IPS-NIHi11 (cell line): ENCODE measurements at places on chromosomes 4 and X.

GRCh38 chr4:180099957-180100356 lies 2143.2 kb upstream of the TENM3 start:
- DNase-seq: no peak

DNA sequence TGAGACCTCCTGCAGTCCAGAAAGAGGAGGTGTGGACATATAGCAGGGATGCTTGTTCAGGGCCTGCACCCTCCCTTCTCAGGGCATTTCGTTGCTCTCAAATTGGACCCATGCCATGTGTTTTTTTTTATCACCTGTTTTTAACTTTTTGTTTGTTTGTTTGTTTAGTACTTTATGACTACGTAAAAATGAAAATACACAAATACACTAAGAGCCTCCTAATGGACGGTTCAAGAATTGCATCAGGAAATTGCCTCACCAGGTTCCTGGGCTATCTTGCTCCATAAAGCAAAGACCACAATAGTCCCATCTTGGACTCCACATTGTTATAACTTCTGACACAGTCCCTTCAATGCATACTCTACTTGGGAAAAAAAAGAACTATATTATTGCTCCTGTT lies 1685.9 kb upstream of the TENM3 start:
- peak; percentile 25 for DNase-seq

DNA sequence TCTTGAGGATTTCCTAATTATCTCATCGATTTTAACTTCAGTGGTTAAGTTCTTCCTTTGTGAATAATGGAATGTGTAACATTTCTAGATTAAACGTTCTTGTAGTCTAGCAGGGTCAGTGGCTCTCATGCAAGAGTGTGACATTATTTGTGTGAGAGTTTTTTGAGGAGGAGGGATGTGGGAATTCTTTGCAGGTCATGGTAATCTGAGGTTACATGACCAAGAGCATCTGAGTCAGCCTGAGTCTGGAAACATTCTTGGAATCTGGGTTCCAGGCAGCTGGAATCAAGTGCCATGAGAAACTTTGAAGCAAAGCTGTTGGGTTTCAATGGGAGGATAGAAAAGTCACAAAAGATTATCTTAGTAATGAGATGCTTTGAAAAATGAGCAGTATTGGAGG lies 49.5 kb downstream of the GK start:
- DNase-seq: no peak

GRCh38 chr4:109690690-109691410 lies 12.4 kb downstream of the CASP6 start:
- DNase-seq: no peak

GRCh38 chr4:152153476-152154270 lies 382.2 kb downstream of the FBXW7 start:
- DNase-seq: no peak

GRCh38 chr4:8872402-8873291 lies 1.0 kb upstream of the HMX1 start:
- DNase-seq: no peak

DNA sequence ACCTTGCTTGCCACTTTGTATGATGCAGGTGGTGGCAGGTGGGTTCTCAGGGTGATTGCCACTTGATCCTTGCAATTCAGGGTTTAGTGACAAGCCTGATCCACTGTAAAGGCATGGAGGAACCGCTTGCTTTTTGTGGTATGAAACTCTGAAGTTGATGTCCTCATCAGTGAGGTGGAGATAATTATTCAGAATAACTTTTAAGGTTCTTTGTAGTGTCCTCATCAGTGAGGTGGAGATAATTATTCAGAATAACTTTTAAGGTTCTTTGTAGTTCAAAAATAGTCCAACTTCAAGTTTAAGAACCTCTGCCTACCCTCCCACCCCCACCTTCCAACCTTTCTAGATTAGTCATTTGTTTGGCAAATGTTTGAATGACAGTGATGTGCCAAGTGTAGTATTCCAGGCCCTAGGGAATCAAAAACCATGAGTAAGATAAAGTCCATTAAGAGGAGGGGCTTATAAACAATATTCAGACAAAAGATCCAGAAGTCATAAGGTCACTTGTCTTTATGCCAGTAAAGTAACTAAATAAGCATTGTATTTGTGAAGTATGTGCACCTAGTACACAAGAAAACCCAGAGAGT lies 51.2 kb downstream of the DCUN1D4 start:
- DNase-seq: no peak

DNA sequence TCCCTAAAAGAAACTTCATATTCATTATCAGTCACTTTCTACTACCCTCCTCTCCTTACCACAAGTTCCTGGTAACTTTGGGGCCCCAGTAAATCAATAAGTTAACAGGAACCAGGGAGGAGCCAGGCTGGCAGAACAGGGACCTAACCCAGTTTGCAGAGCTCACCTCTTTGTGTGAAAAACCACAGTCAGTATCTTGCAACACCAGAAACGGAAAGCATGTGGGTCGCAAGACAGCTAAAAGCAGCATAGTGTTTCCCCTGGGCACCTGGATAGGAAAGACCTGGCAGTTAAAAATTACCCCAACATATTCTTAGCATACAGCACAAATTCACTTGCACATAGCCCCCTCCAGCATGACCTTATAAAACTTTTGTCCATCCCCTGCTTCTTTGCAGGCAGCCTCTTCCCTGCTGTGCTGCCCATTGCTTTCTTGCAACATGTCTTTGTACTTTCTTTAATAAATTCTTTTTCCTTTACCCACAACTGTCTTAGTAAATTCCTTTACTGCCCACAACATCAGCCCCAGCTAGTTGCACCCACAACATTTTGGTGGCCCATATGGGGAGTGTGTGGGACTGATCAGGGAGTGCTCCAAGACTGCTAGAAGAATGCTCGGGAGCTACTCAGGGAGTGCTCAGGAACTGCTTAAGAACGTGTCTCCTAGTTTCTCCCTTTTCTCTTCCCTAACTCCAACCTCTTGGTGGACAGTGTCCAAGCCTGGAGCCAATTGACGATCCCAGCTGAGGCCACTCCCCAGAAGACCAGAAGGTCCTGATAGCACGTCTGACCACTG lies 83.4 kb downstream of the MSN start:
- no peak for DNase-seq

DNA sequence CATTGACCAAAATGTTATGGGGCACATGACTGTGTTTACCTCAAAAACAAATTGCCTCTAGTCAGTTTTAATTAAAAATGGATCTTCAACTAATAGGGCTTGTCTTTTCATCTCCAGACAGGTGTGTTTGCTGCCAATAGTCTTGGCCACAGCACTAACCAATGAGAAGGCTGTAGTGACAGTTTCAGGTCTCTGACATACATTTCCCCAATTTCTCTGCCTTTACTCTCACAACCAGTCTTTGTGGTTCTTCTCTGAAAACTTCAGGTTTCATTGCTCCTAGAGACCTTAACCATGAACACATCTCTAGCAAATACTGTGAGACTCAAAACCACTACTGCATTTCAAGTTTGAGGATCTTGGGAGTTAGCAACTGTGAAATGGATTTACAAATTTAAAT lies 3.5 kb upstream of the EDNRA start:
- no peak for DNase-seq

DNA sequence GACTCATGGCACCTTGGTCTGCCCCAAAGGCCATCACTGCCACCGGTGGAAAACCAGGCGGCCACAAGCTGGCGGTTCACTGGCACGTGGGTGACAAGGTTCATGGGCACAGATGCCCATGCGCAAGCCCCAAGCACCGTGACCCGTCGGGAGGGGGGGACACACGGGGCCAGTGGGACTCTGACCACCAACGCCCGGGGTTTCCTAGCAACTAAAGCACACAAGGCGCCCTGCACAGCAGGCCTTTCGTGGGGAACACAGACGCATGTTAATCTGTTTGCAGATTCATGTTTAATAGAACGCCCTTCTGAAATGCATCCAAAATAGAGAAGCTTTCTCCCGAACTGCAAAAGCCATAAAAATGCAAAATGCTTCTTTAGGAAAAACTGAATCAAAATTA lies 43.9 kb downstream of the FAM53A start:
- no peak for DNase-seq

GRCh38 chrX:30643313-30643821 lies 9.9 kb upstream of the GK start:
- no peak for DNase-seq

DNA sequence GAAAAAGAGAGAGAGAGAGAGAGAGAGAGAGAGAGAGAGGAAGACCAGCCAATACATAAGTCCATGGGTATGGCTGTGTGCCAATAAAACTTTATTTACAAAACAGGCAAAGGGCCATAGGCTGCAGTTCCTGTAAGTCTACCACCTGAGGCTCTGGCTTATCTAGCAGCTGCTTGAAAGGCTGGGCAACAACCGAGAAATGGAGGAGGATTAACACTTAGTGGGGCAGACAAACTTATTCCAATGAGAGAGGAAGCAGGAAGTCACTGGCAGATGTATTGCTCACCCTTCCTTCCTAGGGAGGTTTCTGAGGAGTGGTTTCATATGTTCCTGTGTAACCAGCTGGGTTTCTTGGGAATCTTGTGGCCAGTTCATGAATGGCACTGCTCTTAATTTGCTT lies 4.7 kb upstream of the GPR143 start:
- no peak for DNase-seq

DNA sequence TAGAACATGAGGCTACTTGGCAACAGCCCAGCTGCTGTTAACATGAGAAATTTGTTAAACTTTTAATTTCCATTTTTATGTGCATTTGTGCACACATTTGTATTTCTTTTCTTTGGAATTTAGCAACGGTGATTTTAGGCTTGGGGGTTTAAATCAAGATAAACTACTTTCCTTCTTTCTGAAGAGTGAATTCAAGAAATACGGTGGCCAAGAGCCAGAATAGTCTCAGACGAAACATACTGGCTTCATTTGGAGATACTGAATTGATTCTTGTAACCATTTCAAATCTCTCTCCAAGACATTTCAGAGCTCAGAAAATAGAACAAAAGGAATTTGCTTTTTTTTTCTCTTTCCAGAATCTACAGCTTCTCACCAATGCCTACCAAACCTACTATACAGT lies 134.1 kb upstream of the SCML1 start:
- DNase-seq: no peak

DNA sequence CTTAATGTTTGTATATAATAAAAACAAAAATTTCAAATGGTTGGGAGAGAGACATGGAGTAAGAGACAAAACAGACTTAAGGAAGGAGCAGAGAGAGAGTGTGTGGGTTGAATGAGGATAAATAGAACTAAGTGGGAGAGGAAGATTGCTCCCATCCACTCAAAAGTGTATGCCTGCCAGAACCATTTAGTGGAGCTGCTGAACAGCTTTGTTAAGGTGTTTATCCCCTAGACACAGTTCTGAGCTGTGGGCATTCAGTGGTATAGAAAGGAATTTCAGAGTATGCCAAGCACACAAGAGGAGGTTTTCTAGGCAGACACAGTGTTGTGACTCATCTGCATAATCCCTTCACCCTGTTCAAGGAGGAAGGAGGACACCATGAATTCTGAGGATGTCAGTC lies 508.6 kb upstream of the EPHA5 start:
- peak; percentile 10 for DNase-seq

DNA sequence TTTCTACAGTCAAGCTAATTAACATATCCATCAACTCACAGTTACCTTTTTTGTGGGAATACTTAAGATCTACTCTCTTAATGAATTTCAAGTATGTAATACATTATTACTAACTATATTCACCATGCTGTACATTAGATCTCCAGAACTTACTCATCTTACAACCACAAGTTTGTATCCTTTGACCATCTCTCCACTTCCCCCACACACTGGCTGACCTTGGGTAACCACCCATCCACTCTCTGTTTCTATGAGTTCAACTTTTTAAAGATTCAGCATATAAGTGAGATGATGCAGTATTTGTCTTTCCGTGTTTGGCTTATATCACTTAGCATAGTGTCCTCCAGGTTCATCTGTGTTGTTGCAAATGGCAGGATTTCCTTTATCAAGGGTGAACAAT lies 30.5 kb upstream of the MAGED1 start:
- DNase-seq: no peak

DNA sequence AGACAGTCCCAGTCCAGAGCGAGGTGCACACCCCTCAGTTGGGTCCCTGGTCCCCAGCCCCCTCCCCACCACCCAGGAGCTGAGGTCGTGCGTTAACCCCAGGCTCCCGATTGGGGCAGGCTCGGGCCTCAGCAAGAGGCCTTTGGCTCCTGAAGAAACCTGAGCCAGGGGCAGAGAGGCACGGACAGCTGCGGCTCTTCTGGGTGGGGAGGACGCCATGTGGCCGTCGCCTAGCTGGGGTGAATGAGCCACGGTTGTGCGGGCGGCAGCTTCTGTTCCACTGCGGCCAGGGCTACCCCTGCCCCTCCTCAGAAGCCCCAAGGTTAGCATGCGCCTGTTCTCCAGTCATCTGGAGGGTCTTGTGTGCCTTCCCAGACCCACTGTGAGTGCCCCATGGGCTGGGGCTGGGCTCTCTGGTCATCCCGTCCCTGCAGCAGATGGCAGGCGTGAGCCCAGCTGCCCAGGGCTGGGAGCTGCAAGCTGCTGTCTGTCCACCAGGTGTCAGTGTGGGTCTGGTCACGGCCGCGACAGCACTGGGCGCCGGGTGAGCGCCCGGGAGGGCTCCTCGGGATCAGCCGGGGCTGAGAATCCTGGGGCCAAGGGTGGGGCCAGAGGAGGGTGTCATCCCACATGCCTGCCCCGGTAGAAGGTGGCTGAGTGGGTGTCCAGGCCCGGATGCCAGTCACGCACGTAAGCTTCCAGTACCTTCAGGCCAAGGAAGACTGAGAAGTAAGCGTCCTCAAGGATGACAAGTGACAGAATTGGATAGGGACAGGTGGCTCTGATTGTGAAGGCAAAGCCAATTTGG lies 21.9 kb downstream of the ATP2B3 start:
- DNase-seq: peak; percentile 83

DNA sequence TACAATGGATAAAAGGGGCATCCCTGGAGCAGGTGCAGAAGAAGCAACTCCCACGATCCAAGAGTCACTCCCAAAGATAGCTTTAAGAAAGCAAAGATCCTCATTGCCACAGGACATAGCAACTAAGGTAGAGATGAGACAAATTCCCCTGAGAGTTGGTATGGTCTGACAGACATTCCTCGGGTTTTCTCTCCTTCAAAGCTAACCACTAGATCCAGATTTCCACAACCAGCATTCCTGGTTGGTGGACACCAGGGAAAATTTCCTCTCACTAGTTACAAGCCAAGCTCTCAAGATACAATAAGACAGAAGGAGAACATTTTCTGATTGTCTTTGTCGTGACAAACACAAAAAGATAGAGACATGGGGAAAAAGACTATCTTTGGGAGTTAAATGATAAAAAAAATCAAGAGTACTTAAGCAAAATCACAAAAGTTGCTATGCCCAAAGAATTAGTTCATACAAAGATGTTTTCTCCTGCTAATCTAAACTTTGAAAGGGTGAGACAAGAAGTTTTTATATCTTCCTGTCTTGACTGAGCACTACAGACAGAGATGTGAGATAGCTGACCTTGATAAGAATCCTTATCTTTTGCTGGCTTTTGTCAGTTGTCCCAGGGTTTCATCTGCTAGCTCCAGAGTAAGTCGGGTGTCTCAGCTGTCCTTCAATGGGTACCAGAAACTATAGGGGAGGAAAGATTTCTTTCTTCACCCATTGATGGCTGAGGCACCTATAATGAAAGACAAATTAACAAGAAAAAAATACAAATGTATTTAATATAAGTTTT lies 200.5 kb downstream of the CENPC start:
- no peak for DNase-seq
